ENCODE measurements at places on chromosomes 16 and 17. TPM values are rescaled to one million over a fixed set of nuclear protein-coding genes. Genes with fewer than 3 reads are reported as not detected.

The CNTROB gene
- total RNA-seq: 25.8 TPM

The ITGB3 gene
- total RNA-seq: 11.9 TPM

The GAST gene
- not detected for total RNA-seq

The SDR42E1 gene
- total RNA-seq: 14.4 TPM

The TXNL4B gene
- 10.4 TPM for total RNA-seq

The TBC1D3E gene
- total RNA-seq: not detected

The MYCBPAP gene
- 2.1 TPM for total RNA-seq

The ATMIN gene
- 34.4 TPM for total RNA-seq

The C16orf78 gene
- not detected for total RNA-seq

The MPP3 gene
- 3.7 TPM for total RNA-seq

The SEPTIN12 gene
- not detected for total RNA-seq

The CD300H gene
- total RNA-seq: not detected

The DGKE gene
- 9.2 TPM for total RNA-seq

The KRT33B gene
- total RNA-seq: not detected

The RNF227 gene
- total RNA-seq: 2.1 TPM

The TMEM220 gene
- 26.1 TPM for total RNA-seq

The KRT40 gene
- 0.39 TPM for total RNA-seq

The IL17C gene
- total RNA-seq: not detected

The ADCY7 gene
- total RNA-seq: 20.8 TPM

The SLC9A5 gene
- total RNA-seq: 0.61 TPM

The SENP3 gene
- 34.1 TPM for total RNA-seq

The C17orf58 gene
- 9.8 TPM for total RNA-seq

The UBALD1 gene
- total RNA-seq: 17.1 TPM

The KCTD19 gene
- total RNA-seq: 0.06 TPM

The TRPV3 gene
- 1.5 TPM for total RNA-seq

The ST6GALNAC1 gene
- total RNA-seq: 434 TPM

The SPATA22 gene
- total RNA-seq: not detected

The CRYM gene
- total RNA-seq: 15.7 TPM

The DBF4B gene
- 5.2 TPM for total RNA-seq

The C16orf96 gene
- not detected for total RNA-seq

The CLEC19A gene
- total RNA-seq: not detected

The NPIPB2 gene
- total RNA-seq: 13.0 TPM

The CCDC92B gene
- 1.5 TPM for total RNA-seq

The INPP5K gene
- 39.9 TPM for total RNA-seq

The PROCA1 gene
- 1.8 TPM for total RNA-seq

The KRTAP4-5 gene
- not detected for total RNA-seq

The KRT222 gene
- total RNA-seq: 0.67 TPM

The DLX3 gene
- total RNA-seq: not detected

The KRTAP3-2 gene
- not detected for total RNA-seq

The OXLD1 gene
- total RNA-seq: 36.6 TPM

The CA4 gene
- total RNA-seq: 509 TPM
